DMS153 (cell line): ENCODE measurements at places on chromosomes 13 and 19.
A peak's percentile ranks its signal among the peaks of the same experiment; 100 is the strongest.

DNA sequence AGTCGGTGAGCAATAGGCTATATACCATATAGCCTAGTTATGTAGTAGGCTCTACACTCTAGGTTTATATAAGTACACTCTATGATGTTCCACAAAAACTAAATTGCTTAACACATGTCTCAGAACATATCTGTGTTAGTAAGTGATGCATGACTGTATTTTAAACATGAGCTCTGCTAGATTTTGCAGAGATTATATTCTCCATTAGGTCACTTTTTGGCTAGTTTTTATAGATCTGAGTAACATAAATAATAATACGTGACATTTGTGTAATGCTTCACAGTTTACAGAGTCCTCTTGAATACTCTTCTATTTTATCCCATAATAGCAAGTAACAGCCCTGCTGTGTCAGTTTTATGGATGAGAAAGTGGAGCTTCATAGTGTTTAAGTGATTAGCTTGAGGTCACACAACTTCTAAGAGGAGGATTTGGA, 47.8 kb downstream of the NDFIP2 start:
- DNase-seq: no peak

- no peak for DNase-seq
Observed at GRCh38 chr19:53594811-53595509, 36.8 kb upstream of the DPRX start.

DNA sequence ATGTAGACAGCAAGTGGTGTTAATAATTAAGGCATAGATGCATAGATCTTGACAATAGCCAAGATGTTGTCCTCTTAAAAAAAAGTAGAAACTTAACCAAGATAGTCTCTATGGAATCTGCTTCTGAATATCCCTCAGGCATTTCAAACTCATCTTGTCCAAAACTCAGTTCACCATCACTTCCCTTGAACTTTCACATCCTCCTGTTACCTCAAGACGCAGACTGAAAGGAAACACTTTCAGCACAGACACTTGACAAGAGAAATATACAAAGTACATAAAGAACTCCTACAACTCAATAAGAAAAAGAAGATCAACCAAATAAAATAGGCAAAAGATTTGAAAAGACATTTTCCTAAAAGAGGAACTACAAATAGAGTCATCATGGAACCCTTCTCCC, 451.1 kb downstream of the FOXO1 start:
- DNase-seq: no peak

DNA sequence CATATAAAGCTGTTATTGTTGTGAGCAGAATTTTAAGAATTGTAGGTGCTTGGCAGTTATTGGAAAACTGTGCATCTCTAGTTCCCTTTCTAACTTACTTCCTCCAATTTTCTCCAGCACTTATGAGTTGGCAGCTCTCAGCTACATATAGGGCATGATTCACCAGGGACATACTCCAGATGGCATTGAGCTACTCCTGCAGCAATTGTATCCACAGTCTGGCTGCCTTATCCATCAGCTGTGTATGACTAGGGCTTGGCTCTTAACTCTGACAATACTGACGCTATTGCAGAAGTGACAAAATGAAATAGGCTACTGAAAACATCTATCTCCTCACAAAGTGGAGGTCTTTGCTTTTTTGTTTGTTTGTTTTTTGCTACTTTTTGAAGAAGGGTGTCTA, 276.7 kb downstream of the POU4F1 start:
- peak; percentile 63 for DNase-seq

DNA sequence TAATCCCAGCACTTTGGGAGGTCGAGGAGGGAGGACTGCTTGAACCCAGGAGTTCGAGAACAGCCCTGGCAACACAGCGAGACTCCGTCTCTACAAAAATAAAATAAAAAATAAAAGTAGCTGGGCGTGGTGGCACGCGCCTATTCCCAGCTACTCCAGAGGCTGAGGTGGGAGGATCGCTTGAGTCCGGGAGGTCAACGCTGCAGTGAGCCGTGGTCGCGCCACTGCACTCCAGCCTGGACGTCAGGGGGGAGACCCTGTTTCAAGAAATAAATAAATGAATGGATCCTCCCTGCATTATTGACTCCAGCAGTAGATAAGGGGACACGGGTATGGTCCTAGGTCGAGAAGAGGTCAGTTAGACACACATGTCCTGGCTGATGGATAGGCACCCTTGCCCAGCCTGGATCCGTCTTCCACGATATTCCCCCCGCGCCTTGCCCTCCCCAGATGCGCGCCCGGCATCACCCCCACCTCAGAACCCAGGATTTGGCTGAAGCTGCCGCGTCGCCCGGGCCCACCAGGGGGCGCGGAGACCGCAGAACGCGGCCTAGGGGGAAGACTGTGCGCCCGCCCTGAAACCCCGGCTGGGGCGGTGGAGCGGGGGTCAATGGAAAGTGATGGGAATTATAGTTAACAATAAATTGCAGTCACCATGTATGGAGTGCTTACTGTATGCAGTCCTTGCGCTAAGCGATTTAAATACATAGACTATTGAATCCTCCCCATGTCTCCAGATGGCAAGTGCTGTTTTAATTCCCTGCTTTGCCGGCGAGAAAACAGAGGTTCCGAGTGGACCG, 2.1 kb upstream of the HOOK2 start:
- peak; percentile 38 for DNase-seq

GRCh38 chr19:40754611-40755247, 3.7 kb downstream of the SNRPA start:
- DNase-seq: no peak

DNA sequence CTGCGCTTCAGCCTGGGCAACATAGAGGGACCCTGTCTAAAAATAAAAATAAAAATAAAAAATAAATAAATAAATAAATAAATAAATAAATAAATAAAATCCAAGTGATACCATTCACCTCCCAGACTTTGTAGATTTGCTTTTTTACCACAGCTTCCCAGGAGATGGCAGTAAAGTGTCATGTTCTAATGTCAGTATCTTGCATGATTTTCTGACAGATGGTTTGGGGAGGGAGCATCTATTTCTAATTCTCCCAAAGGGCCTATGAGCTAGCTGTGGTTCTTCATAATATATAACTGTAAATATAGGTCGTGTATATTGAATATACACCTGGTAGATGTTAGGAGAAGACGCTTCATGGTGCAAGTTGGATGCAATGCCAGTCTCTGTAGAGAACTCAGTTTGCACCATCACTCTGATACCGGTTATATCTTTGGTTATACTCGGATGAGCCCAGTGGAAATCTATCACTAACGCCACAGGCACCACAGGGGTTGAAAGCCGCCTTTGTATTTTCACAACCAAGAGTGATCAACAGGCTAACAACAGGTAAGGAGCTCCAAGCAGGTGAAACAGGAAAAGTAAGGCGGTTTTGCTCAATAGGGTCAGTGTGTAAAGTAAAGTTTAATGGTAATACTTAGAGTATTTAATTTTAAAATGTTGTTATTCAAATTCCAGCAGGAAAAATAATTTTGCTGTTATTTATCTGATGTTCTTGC, 13.9 kb downstream of the APLP1 start:
- peak; percentile 72 for DNase-seq

GRCh38 chr19:10846500-10847202, 1.6 kb upstream of the C19orf38 start:
- DNase-seq: no peak

DNA sequence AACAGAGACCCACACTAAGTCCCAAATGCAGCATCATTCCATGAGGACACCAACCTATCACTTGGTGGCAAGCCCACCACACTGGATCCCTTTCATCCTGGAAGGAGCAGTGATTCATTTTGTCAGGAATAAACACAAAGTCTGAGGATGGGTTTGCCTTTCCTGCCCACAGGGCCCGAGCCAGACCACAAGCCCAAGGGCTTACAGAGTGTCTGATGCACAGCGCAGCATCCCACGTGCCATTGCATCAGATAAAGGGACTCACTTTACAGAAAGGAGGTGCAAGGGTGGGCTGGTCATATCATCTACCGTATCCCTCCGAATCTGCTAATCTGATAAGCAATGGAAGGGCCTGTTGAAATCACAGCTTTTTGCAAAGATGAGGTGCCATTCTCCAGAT, 12.2 kb upstream of the KCTD15 start:
- DNase-seq: no peak

- no peak for DNase-seq
Observed at GRCh38 chr13:114007566-114007965, 33.7 kb upstream of the C13orf46 start.
